ENCODE measurements at places on chromosomes 7 and 10.
A peak's percentile ranks its signal among the peaks of the same experiment; 100 is the strongest.

DNA sequence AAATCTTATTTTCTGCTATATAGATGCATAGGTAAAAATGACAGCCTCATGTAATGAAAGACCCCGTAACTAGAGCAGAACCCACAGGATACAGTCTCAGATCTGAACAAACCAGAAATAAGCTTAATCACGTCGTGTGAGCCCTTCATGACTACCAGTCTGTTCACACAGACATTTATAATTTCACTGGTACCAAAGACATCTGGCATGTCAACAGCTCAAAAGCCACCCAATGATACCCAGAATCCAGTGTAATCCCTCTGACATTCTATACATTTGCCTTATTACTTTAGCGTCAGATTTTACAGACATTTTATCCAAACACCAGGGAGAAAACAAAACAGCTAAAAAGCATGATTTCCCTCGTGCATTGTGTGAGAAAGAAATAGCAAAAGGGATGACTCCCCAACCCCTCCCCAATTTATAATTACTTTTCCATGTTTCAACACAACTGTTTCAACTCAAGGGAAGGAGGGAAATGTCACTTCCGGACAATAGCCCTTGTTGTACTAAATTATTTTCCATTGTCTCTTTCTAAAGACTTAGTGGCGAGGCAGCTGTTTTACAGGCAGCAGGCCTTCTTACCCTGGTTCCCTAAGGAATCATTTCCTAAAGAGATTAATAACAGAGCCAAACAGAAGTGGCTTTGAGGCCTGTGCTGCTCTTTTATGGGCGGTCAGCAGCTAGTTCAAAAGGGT, 33.2 kb downstream of the DOCK4 start:
- H3K4me1 ChIP-seq = no peaks in the 10 kb centered on the region
- H3K36me3 ChIP-seq = no peaks in the 10 kb centered on the region

DNA sequence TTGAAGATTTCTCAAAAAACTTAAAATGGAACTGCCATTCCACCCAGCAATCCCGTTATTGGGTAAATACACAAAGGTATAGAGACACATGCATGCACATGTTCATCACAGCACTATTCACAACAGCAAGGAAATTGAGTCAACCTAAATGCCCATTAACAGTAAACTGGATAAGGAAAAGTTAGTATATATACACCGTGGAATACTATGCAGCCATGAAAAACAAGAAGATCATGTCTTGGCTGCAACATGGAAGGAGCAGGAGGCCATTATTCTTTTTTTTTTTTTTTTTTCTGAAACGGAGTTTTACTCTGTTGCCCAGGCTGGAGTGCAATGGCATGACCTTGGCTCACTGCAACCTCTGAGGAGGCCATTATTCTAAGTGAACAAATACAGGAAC, 749.0 kb downstream of the MAGI2 start:
- no peaks in the 10 kb centered on the region for H3K36me3 ChIP-seq
- no peaks in the 10 kb centered on the region for H3K4me1 ChIP-seq
- H3K27ac ChIP-seq = no peak overlapping the region
- no peak overlapping the region for H3K4me3 ChIP-seq
- no peaks in the 10 kb centered on the region for H3K27me3 ChIP-seq

DNA sequence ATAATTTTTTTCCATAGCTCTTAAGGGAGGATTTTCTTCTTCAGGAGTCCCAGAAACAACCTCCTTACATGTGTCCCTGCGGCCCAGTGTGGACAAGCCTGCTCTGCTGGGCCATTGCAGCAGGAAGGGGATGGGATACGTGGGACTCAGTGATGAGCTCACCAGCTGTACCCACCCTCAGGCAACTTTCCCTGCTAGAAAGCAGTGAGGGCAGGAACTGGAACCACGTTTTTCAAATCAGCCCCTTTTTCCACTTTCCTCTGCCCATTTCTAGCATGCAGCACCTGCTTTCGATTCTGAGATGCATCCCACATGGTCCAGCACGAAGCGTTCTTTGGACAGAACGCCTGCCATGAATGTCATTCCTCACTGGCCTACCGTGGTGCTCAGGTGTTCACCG, 232.7 kb downstream of the KLF6 start:
- H3K4me3 ChIP-seq = no peak overlapping the region
- H3K4me1 ChIP-seq = no peaks in the 10 kb centered on the region
- H3K36me3 ChIP-seq = no peaks in the 10 kb centered on the region
- H3K27ac ChIP-seq = no peak overlapping the region
- DNase-seq = no peak
- H3K27me3 ChIP-seq = no peaks in the 10 kb centered on the region

DNA sequence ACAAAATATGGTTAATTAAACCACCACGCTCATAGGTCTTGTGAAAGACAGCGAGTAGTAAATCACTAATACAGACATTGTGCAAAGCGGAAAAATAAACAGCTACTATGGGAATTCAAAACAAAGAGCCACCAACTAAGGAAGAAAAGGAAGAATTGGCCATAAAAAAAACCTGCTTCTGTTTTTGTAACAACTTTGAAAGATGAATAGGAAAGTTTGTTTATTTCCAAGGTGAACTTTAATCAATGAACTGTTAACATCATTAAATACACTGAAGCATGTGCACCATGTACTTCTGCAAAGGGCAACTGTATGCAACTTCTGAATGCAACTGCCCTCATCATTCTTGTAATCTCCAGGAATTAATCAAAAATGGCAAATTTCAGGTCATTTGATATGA, 651.1 kb downstream of the PARD3 start:
- no peaks in the 10 kb centered on the region for H3K4me1 ChIP-seq
- H3K36me3 ChIP-seq = no peaks in the 10 kb centered on the region
- DNase-seq = no peak
- no peak overlapping the region for H3K4me3 ChIP-seq

DNA sequence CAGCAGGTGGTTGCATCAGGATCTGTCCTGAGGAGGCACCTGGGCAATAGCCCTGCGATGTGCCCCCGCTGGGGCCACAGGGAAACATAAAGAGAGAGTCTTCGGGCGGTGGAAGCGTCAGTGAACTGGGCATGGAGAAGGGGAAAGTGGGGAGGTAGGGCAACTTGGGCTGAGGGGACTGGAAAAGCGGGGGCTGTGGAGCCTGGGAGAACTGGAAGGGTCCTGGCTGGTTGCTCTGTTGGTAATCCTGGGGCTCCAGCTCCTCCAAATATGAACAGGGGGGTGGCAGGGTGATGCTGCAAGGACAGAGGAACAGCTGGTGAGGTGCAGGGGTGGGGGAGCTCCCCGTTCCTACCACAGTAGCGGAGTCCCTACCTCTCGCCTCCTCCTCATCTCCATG, 5.2 kb downstream of the NOBOX start:
- no peak for DNase-seq
- no peak overlapping the region for H3K4me3 ChIP-seq
- H3K27me3 ChIP-seq = no peaks in the 10 kb centered on the region
- no peak overlapping the region for H3K27ac ChIP-seq
- H3K4me1 ChIP-seq = no peaks in the 10 kb centered on the region
- no peaks in the 10 kb centered on the region for H3K36me3 ChIP-seq

DNA sequence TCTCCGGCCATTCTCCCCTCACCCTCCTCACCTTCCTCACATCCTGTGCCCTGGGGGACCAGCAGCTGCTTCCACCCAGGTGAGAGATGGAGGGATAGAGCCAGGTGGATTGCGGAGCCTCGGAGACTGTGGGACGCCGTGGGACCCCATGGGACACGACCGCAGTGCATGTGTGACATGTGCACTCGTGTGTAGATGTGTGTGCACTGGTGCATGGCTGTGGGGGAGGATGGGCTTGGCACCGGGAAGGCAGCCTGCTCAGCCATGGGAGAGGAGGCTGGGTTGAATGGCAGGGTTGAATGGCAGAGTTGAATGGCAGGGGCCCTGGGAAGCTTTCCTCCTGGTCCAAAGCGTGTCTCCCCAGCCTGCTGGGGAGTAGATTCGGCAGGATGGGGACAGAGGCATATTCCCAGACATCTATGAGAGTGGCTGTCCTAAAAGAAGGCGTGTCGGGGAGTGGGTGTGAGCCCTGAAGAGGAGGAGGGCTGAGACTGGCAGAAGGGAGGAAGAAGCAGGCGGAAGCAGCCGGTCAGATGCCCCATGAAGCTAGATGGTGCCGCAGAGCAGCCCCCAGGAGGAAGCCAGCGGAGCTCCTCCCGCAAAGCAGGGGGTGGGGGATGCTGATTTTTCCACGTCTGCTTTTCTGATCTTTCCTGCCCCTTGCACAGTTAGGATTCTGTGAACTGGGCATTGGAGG, 815 bp downstream of the GIMAP8 start:
- H3K36me3 ChIP-seq = no peaks in the 10 kb centered on the region
- no peak overlapping the region for H3K4me3 ChIP-seq
- no peaks in the 10 kb centered on the region for H3K4me1 ChIP-seq
- no peak overlapping the region for H3K27ac ChIP-seq

DNA sequence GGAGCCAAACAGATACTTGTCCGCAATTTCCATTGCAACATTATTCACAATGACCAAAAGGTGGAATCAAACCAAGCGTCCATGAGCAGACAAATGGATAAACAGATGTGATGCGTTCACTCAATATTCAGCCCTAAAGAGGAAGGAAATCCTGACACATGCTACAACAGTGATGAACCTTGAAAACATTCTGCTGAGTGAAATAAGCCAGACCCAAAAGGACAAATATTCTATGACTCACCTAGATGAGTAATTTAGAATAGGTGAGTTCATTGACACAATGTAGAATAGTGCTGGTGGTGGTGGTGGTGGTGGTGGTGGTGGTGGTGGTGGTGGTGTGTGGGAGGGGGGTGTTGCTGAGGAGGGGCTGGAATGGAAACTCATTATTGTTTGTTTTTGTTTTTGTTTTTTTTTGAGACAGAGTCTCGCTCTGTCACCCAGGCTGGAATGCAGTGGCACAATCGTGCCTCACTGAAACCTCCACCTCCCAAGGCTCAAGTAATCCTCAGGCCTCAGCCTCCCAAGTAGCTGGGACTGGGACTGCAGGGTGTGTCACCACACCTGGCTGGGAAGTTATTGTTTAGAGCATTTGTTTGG, 28.6 kb downstream of the SMKR1 start:
- H3K4me1 ChIP-seq = no peaks in the 10 kb centered on the region
- no peak overlapping the region for H3K4me3 ChIP-seq
- DNase-seq = peak; percentile 13
- no peaks in the 10 kb centered on the region for H3K36me3 ChIP-seq
- no peak overlapping the region for H3K27ac ChIP-seq

DNA sequence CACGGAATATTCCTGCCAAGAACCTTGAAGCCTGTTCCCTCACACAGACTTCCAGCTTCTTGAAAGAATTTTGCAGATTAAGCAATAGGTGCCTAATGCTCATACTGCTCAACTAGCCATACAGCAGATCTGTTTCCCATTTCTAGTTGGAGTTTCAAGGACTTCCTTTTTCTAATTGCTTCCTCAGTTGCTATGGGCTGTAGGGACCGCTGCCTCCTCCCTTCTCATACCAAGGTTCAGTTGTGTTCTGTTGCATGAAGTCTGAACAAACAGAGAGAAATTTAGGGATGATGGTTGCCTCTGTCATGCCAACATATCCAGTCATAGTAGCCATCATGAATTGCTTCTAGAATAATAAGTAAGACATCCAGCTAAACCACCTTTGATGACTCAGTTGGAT, 6.8 kb downstream of the ITGA8 start:
- no peak overlapping the region for H3K4me3 ChIP-seq
- no peaks in the 10 kb centered on the region for H3K4me1 ChIP-seq
- H3K36me3 ChIP-seq = no peaks in the 10 kb centered on the region
- peaks cover under 1% of the 10 kb centered on the region for H3K27me3 ChIP-seq
- DNase-seq = no peak

DNA sequence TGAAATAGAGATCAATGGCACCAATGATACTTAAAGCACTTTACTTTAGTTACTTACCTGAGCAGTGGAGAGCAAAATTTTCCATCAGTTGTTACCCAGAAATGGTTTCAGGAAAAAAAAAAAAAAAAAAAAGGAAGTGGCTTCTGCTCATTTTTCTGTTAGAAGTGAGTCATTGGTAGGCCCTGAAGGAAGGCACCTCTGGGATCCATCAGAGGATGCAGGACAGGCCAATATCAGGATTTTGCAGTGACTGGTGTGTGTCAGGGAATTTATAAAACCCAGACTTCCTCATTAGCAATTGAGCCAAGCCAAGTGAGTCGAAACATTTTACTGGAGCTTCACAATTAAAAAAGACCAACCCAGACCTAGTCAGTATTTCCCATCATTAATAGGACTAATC, 2.3 kb upstream of the SMIM30 start:
- H3K27ac ChIP-seq = no peak overlapping the region
- no peaks in the 10 kb centered on the region for H3K27me3 ChIP-seq
- no peak overlapping the region for H3K4me3 ChIP-seq
- H3K4me1 ChIP-seq = peaks cover 8% of the 10 kb centered on the region
- DNase-seq = no peak
- H3K36me3 ChIP-seq = no peaks in the 10 kb centered on the region

Data from hepatocyte (in vitro differentiated cells).